Right atrium auricular region (tissue), 2 donors: ENCODE measurements at places on chromosomes 6 and 20. TPM values are rescaled to one million over a fixed set of nuclear protein-coding genes. Genes with fewer than 3 reads are reported as not detected.

- DNase-seq: no peak
Observed at GRCh38 chr6:17729223-17730077, 22.7 kb upstream of the NUP153 start.

DNA sequence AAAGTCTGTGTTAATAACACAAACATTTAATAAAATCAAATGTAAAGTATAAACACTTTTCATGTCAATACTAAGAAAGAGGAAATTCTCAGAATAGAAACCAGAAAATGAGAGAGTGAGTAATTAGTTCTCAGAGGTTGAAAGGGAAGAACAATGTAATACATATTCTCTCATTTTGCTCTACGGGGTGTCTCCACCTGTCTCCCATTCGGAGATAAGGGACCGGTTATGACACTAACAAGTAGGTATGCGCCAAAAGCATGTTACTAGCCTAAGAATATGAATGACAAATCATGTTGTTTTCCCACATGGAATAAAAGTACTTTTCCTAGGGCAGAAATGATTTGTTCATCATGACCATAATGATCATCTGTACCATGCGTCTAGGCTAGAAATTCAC, 35.6 kb upstream of the PRELID3B start:
- DNase-seq: no peak

DNA sequence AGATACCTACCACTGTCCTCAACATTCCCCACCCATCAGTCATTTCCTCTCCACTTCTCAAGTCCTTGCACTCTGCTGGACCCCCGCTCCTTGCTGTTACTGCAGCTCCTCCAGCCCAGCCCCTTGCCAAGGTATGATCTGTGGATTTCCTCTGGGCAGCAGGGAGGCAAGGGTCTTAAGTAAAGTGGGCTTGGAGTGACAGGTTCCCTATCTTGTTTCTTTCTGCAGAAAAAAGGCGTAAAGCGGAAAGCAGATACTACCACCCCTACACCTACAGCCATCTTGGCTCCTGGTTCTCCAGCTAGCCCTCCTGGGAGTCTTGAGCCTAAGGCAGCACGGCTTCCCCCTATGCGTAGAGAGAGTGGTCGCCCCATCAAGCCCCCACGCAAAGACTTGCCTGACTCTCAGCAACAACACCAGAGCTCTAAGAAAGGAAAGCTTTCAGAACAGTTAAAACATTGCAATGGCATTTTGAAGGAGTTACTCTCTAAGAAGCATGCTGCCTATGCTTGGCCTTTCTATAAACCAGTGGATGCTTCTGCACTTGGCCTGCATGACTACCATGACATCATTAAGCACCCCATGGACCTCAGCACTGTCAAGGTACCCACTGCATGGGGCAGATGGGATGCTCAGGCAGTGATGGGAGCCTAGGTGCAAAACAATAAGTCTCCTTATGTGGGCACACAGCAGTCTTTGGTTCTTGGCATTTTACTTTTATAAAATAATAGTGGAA, 8.1 kb downstream of the BRD2 start:
- no peak for DNase-seq

DNA sequence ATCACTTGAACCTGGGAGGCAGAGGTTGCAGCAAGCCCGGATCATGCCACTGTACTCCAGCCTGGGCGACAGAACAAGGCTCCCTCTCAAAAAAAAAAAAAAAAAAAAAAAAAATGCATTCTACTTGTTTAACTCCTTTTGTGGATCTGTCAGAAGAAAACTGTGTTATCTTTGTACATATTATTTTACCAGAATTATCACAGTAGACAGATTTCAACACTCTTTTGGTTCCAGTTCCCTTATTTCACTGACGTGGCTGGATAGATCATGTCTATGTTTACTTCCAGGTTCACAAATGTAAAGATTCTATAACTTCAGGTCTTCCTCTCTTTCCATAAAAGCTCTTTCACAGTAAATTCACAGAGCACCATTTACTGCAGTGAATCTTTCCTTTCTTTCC, 18.4 kb downstream of the NUDT3 start:
- DNase-seq: no peak

- no peak for DNase-seq
Observed at GRCh38 chr6:35411066-35411465, 41.1 kb upstream of the FANCE start.

DNA sequence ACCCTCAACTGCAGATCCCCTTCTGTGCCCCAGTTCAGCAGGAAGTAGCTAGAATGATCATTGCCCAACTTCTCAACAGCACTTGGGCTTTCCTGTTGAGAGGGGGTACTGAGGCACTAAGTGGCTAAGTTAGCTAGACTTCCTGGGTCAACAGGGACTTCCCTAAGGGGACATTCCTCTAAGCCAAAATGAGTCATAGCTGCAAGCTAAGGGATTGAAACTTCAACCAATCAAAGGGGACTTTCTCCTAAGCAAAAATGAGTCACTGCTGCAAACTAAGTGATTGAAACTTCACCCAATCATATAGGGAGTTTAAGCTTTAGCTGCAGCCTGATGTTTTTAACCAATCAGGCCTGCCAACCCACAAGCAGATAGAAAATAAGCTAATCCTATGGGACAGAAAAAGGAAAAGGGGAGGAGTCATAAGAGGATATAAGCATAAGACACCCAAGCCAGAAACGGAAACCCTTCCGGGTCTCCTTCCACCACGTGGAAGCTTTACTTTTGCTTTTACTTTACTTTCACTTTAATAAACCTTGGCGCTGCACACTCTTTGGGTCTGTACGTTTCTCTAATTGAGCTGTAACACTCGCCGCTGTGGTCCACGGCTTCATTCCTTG, 659.0 kb upstream of the HS3ST5 start:
- no peak for DNase-seq

- DNase-seq: no peak
Observed at GRCh38 chr20:54228841-54229240, 21.0 kb downstream of the PFDN4 start.

DNA sequence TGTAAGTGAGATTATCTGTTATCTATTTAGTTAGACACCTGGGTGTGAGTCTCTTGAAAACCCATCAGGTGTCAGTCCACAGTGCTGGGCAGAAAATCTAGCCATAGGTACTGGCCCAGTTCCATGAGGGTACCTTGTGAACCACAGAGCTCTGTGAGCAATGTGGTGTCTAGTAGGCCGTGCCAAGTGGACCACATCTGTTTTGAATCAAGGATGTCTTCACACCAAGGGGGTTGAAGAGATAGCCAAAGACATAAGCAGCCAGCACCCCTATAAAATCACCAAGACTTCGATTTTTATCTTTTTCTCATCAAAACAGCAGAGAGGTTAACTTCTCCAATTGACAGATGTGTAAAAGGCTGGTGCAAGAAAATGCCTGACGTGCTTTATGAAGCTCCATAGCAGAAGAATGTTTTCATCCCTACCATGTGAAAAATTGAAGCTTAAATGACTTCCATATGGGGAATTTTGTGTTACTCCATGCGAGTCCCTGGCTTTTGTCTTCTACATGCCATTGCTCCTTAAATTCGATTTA, 368.7 kb downstream of the HAO1 start:
- DNase-seq: no peak

DNA sequence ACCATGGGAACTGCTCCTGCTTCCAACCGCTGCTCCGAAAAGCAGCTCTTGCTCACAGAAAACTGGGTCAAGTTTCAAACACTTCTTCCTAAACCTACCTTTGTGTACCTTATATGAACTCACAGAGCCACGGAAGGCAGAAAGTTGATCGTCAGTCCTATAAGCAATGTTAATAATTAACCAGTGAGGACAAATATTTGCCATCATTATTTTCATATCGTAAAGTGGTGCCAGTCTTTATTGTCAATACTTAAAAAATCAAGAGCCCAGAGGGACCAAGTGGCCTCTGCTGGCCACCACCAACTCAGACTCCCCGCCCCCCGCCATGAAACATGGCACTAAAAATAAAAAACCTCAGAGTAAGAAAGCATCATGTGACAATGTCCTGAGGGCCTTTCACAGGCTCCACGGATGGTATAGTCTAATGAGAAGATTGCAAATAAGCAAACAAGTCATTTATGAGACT, 9.1 kb upstream of the PBOV1 start:
- DNase-seq: no peak

GRCh38 chr20:54244113-54244512, 36.2 kb downstream of the PFDN4 start:
- DNase-seq: no peak

DNA sequence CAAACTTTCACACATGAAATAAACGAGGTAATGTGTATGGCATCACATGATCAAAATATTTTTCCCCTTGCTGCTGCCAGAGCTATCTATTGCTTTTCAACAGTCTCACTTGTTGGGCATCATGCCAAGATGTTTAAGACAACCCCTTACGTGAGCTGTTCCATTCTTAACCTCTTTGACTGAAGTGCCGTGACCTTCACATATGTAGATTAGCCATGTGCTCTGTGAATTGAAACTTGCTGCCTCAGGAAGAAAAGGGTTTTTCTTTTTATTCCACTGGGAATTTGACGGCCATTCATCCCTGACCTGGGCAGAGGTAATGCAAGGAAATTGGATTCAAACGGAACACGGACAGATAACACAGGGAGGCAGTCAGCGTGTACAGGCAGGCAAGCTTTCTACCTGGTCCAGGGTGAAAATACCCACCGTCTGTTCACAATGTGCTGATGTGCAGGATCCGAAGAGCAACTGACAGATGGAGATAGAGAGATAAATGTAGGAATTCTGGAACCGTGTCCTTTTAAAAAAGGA, 14.2 kb downstream of the ARID1B start:
- no peak for DNase-seq

DNA sequence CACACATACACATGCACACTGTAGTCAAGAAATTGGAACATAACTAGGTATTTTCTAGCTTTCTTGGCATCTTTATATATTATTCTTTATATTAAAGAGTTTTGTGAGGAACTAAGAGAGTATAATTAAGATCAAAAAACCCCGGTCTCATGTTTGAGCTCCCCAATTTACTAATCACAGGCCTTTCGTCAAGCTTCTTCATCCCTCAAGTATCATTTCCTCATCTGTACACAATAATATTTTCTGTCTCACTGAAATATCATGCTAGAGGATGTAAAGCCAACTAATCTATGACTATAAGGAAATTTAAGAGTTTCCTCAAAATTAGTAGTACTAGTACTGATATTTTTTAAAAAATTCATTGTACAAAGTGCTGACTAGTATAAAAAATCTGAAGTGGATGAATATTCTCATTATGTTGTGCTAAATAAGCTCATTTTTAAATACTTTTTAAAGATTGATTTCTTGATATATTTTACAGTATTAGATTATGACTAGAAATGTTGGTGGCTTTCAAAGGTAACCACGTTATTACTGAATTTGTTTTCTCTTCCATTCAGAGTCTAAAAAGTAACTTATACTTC, 28.0 kb downstream of the PEX3 start:
- DNase-seq: no peak

DNA sequence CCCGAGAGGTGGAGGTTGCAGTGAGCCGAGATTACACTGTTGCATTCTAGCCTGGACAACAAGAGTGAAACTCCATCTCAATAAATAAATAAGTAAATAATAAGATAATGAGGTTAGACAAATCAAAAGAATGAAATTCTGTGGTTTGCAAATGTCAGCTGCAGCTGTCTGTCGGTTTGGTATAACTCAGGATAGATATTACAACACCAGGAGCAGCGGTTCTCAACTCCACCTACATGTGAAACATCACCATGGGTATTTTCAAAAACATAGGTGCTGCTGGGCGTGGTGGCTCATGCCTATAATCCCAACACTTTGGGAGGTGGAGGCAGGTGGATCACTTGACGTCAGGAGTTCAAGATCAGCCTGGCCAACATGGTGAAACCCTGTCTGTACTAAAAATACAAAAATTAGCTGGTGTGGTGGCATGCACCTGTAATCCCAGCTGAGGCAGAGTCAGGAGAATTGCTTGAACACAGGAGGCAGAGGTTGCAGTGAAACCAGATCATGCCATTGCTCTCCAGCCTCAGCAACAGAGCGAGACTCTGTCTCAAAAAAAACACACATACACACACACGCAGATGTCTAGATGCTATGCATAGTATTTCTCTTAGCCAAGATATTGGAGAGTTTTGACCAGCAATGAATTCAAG, 126.1 kb upstream of the LAMP5 start:
- no peak for DNase-seq

- DNase-seq: no peak
Observed at GRCh38 chr20:37703035-37703845, 9.4 kb downstream of the CTNNBL1 start.

DNA sequence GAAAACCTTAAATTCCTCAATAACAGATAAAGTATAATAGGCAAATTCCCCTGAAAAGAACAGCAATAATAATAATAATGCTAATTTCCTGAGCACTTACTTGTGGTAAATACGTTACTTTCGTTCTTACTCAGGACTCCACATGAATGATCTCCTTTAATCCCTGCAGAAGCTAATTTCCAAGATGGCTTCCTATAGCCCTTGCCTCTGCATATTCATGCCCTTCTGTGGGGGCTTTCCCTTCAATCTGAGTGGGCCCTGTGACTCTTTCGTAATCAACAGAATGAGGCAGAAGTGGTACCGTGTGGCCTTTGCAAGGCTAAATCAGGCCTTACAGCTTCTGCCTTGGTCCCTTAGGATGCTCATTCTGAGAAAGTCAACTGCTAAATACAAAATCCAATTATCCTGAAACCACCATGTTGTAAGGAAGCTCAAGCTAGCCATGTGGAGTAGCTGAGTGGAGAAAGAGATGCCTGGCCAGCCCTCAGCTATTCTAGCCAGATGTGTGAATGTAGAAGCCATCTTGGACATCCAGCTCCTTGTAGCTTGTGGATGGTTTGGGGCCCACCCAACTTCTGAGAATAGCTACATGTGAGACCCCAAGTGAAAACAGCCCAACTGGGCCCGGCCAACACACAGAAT, 50.5 kb downstream of the MCUR1 start:
- DNase-seq: no peak

- no peak for DNase-seq
Observed at GRCh38 chr20:58635279-58635665, 15.8 kb upstream of the STX16 start.

DNA sequence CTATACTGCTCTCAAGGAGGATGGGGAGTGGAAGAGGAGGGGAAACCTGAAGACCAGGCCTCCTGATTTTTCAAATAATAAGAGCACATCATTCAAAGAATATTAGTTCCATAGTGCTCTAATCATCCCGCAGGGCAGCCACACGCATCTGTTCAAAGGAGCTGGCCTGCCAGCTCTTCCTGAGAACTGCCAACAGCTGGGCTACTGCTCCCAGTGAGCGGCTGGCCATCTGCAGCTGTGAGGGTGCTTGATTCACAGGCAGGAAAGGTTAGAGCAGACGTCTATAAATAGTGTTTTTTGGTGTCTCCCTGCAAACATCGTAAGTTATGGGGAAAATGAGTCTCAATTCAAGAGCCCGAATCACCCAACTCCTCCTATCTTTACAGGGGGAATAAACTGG, 17.3 kb downstream of the NSFL1C start:
- no peak for DNase-seq

Gene LRRC73
- total RNA-seq: 0.90 TPM

Gene OPRL1
- 0.75 TPM for total RNA-seq

Gene PDSS2
- total RNA-seq: 8.8 TPM

Gene CST5
- total RNA-seq: not detected

Gene NR2E1
- not detected for total RNA-seq

Gene MRPS26
- total RNA-seq: 44.7 TPM

Gene PAK5
- total RNA-seq: 0.12 TPM

Gene PLG
- not detected for total RNA-seq

Gene LTB
- total RNA-seq: not detected

Gene HEY2
- total RNA-seq: 1.8 TPM
